ENCODE measurements at places on chromosomes 3 and 15.

GRCh38 chr3:129282727-129283327 is 4.2 kb downstream of the HMCES start:
- DNase-seq = no peak

DNA sequence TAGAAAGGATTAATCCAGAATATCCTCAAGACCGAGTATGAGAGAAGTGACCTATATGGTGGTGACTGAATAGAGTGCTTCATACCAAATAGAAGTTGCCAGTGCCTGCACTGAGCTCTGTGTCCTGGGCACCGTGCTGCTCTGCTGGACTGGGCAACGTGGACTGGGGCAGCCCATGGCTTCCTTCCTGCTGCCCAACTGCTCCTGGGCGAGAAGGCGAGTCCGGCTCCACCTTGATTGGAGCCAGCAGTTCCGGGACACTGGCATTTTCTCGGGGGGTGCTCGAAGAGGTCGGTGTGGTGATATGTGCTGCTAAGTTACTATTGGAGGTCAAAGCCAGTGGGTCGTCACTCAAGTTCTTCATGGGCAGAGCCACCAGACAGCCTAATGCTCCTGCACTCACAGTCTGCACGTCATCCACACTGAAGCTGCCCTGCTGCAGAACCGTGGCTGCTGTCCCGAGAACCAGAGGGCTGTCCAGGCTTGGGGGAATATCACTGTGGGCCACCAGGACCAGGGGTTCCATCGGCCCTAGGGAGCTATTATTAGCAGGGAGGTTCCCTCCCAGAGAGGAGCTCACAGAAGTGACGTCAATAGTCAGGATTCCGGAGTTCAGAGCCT is 14.1 kb downstream of the ZXDC start:
- no peak for DNase-seq

- no peak for DNase-seq
Observed at GRCh38 chr3:120640231-120640630, 41.8 kb downstream of the HGD start.

- no peak for DNase-seq
Observed at GRCh38 chr3:74591946-74592345, 22.5 kb downstream of the CNTN3 start.

DNA sequence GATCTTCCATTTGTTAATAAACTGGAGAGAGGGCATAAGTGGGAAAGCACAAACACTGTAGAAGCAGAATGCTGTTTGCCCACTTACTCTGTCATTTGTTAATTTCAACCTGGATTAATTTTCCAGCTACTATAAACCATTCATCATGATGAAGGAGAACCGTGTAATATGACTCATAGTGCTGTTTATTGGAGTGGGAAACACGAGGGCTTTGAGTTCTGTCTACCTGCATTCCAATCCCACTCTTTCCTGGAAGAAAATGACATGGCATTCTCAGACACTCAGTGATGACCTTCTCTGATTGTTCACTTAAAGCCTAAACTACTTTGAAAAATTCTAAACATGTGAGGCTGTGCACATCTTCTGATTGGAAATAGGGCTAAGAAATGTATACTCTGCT is 826.7 kb downstream of the AGBL1 start:
- no peak for DNase-seq

GRCh38 chr15:62977952-62978811 is 64.4 kb upstream of the TPM1 start:
- no peak for DNase-seq

DNA sequence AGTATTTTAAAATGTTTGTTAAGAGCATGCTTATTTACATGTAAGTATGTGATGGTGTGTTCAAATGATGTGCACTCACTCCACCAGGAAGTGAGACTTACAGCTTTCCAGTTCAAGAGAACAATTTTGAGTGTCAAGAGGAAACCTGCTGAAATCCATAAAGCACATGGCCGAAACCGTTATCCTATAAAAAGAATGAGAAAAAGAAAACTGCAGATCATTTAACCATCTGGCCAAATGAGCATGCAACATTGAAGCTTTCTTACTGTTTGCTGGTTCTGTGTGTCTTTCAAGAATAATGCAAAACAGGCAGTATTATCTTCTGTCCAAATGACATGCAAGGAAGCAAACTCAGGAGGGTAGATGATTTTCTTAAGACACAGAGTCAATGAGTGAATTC is 26.3 kb downstream of the GABRR3 start:
- no peak for DNase-seq

DNA sequence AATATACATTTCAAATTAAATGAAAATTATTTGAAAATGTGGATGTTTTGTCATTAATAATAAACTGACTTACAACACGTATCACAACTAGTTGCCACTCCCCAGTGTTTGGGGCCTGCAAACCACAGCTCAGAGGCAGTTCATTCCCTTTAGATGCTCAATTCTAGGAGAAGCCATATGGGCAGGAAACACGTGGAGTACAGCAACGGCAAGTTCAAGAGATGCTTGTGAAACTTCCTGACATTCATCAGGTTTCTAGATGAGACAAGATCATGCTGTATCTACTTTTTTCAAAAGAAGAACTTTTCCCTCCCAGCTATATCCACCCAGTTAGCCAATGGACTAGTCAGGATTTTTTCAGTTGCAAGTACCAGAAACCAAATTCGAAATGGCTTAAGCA is 17.6 kb upstream of the PLA2G4D start:
- DNase-seq = no peak

DNA sequence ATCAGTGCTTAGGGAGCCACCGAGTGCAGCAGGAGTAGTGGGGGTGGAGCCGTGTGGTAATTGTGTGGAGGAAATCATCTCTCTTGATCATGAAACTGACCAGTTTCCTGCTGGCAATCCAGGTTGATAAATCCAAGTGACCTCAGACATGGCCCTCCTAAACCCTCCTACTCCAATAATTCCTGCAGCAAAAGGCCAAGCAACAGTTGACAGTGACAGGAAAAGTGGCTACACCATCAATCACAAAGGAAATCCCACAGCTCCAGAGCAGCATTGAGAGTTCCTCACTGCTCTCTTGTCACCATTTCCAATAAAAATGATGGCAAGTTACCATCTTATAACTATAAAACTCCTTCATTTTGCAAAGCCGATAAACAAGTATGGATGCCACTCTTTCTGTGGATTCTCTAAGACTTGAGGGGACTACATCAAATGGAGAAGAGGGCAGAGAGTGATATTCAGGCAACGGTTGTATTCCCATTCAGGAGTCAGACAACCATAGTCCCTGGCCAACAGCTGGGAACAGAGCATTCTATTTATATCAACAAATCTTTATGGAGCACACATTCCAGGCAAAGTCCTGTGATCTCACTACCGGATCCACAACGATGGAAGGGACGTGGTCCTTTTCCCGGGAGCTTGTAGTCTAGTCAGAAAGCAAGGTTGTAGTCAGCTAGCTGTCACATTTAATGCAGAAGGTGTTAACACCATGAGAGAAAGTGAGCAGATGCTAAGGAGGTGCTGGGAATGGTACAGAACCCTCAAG is 312.5 kb upstream of the CTNNB1 start:
- DNase-seq = no peak

DNA sequence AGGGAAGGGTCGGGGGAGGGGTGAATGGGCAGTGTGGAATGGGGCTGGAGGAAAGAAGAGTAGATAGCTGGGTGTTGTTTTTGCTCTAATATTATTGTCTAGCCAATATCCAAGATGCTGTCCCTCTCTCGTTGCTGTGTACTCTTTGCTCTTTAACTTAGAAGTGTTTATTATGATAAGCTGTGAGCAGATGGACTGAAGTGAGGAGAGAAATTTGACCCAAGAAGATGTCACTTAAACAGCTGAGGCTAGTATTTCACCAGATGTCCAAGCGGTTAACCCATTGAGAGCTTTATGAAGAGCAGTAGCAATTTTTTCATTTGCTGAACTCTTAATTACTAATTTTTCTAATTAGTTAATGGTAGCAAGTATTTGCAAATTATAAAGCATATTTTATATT is 212.2 kb upstream of the TP63 start:
- no peak for DNase-seq

DNA sequence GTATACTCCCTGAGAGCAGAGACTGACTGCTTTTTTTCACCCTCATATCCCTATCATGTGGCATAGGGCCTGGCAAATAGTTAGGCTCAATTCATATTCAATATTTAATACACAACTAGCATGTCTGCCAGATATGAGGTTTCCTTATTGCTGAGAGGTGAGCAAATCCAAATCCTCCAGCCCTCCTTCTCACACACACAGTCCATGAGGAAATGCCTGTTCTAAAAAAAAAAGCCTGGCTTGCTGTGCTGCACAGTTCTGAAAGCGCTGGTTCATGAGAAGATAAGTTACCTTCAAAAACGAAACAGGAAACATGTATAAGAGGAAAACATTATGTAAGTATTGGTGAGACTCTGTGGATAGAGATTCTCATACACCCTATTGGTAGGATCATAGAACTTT is 15.5 kb upstream of the ACAP2 start:
- no peak for DNase-seq

- no peak for DNase-seq
Observed at GRCh38 chr3:140035871-140036270, 100.9 kb downstream of the CLSTN2 start.

DNA sequence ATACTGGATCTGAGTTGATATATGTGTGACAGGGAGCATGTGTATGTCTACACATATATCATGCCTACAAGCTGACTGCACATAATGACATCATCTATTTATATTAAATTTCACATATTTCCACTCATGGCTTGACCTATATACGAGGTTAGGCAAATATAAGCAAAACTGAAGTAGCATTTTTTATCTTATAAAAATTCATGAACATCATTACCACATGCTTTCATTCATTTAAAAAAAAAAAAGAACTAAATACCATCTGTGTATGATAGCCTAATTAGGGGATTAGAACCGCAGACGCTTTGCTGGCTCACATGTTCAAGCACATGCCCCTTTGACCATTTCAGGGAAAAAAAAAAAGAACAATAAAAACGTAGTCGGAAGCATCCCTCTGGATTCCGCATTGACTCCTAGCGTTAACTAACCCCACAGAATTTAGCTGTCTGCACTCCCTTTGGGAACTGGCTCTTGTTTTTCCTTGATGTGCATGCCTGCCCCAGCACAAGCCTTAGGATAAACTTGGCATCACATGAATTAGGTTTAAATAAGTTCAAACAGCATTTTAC is 888.4 kb downstream of the ROBO1 start:
- no peak for DNase-seq

- no peak for DNase-seq
Observed at GRCh38 chr15:29938361-29939335, 116.4 kb upstream of the TJP1 start.

GRCh38 chr3:101204246-101204645 is 116.1 kb downstream of the IMPG2 start:
- DNase-seq = no peak

- DNase-seq = no peak
Observed at GRCh38 chr15:58977887-58978286, 9.6 kb upstream of the RNF111 start.

DNA sequence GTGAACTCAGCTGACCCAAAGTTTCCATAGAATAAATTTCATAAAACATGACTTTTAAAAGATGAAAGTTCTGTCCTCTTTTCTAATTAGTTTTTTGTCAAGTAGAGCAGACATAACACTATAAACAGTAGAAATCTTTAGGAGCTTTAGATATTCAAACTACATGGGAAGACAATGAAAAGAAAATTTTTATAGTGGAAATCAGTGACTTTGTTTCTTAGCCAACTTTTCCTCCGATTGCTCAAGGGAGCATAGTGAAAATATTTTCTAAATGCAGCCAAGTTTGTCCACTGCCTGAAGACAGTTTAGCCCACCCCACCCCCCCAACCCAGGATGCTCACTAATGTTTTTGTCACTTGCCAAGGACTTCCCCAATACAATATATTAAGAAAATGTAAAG is 114.9 kb downstream of the PLD1 start:
- DNase-seq = no peak

DNA sequence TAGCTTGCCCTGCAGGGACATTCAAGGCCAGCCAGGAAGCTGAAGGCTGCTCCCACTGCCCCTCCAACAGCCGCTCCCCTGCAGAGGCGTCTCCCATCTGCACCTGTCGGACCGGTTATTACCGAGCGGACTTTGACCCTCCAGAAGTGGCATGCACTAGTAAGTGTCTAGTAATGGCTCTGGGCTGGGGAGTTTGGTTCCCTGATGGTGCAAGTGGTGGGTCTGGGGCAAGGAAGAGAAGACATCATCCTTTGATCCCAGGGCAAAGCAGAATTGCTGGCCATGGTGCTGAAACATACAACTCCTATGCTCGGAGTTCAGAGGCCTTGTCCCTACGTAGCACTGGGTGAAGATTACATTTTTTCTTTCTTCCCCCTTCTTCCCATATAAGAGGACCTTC is 311.4 kb downstream of the EPHB1 start:
- no peak for DNase-seq

GRCh38 chr3:33440328-33441224 is at the start of gene UBP1:
TSS of gene UBP1 (minus strand) at chr3:33440405. CDS start at chr3:33439848, 557 bp downstream.
- DNase-seq = peak; percentile 96

- DNase-seq = no peak
Observed at GRCh38 chr3:121752261-121752660, 2.7 kb upstream of the GOLGB1 start.

- no peak for DNase-seq
Observed at GRCh38 chr3:192408007-192408646, 319.2 kb downstream of the FGF12 start.

GRCh38 chr3:13538520-13539291 is 10.2 kb upstream of the FBLN2 start:
- DNase-seq = no peak

- no peak for DNase-seq
Observed at GRCh38 chr15:100926971-100927756, 8.0 kb downstream of the LRRK1 start.

DNA sequence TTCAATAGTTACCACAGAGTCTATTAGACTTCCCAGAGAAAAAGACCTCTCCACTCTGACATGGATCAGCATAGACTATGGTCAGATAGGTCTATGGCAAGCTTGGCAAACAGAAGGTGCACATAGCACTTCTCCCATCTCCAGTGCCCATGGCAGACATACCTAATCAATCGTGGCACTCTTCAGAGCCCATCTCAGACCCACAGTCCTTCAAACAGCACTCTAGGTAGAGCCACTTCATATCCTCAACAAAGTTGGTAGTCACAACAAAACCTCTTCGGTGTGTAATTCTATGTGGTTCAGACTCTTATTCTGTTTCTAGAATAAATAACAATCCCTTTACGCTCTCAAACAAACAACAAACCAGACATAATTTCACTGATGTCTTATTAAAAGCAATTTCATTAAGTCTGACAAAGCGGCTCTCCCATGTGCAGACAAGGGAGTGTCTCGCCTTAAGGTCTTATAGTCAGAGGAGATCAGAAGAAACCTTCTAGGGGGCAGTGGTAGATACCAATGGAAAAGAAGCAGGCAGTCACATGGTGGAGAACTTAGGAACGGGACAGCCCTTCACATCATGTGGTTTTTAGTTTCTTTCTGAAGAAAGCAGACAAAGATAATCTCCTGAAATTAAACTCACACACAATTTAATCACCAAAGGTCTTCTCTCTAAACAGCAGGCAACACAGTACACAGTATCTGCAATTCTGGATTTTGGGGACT is 483.4 kb downstream of the FOXP1 start:
- no peak for DNase-seq

- no peak for DNase-seq
Observed at GRCh38 chr3:104428337-104428925, 938.3 kb upstream of the ALCAM start.
